ENCODE measurements at places on chromosomes 1 and 21.

- DNase-seq: no peak
Measured at GRCh38 chr1:185973645-185974044, 239.5 kb downstream of the HMCN1 start.

- DNase-seq: no peak
Measured at GRCh38 chr1:56456435-56457101, 122.8 kb downstream of the PLPP3 start.

GRCh38 chr1:30414086-30414850 lies 309.1 kb downstream of the MATN1 start:
- DNase-seq: no peak

DNA sequence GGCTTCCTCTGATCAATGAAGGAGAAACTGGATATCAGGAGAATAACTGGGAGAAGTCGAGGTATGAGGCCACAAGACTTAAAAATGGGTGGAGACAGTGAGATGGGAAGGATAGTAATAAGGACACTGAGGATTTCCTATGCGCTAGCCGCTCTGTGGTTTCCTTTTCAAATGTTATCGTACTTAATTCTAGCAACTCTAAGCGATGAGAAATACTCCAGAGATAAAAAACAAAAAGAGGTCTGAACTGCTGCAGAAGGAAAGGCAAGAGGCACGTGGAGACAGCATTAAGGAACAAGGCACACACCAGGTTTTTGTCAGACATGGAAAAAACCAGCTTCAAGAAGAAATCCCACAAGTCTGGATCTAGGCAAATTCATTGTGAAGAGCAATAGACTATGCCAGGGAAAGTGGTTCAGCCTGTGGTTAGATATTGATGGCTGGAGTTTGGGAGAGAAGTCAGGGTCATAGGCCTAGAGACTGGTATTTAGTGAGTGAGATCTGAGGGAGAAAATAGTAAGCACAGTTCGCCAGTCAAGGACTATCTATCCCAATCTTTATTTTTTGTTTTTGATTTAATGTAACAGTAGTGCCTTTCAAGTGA lies 5.3 kb downstream of the CLCA2 start:
- no peak for DNase-seq

DNA sequence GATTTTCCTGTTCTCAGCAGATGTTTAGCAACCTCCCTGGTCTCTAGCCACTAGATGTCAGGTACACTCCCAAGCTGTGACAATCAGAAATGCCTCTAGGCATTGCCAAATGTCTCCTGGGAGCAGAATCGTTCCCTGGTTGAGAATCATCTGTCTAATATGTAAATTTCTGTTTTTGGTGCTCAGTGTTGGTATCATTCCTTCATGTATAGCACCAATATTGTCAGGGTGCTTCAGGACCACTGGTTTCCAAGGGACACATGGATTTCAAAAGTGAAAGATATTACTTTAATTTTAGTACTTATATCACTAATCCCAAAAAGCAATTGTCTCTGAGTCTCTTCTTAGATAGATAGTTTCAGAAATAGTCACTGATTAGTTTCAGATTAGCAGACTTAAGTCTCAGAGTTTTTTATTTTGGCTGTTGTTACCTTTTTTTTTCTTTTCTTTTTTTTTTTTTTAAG lies 160.1 kb downstream of the PTPRC start:
- no peak for DNase-seq

GRCh38 chr1:23524716-23525401 lies 6.2 kb downstream of the E2F2 start:
- DNase-seq: peak; percentile 52
